Mesenchymal stem cell (in vitro differentiated cells and primary cell): ENCODE measurements at places on chromosomes 13 and 19.

- no peak overlapping the region for H3K27ac ChIP-seq
- H3K36me3 ChIP-seq, result peaks cover 35% of the 10 kb centered on the region
- H3K4me1 ChIP-seq, result no peaks in the 10 kb centered on the region
Observed at GRCh38 chr13:98875146-98875729, 102.6 kb downstream of the DOCK9 start.

- no peaks in the 10 kb centered on the region for H3K36me3 ChIP-seq
- H3K27ac ChIP-seq, result no peak overlapping the region
- H3K4me1 ChIP-seq, result peaks cover 22% of the 10 kb centered on the region
- H3K4me3 ChIP-seq, result no peak overlapping the region
Observed at GRCh38 chr19:45128146-45128545, 32.6 kb downstream of the NKPD1 start.

GRCh38 chr13:86282442-86282841, 483.2 kb upstream of the SLITRK6 start:
- no peaks in the 10 kb centered on the region for H3K4me1 ChIP-seq
- H3K4me3 ChIP-seq, result no peak overlapping the region
- no peaks in the 10 kb centered on the region for H3K36me3 ChIP-seq

DNA sequence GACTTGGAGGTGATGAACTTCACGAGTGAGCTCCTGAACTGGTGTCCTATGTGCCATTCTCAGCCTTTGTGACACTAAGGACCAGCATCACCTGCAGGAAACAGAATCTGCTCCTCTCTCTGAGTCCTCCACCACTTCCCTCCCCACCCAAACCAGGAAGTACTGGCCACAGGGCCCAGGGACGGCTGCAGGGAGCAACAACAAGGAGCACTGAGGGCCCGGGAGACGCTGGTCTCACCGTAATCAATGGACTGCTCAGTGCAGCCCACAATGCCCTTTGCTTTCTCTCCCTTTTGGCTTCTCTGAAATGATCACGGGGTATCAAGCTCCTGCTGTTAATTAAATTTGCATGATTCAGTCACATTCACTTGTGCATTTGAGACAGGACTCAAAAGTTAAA, 18.6 kb downstream of the PEPD start:
- no peak overlapping the region for H3K4me3 ChIP-seq
- H3K27ac ChIP-seq, result no peak overlapping the region
- H3K27me3 ChIP-seq, result no peaks in the 10 kb centered on the region

DNA sequence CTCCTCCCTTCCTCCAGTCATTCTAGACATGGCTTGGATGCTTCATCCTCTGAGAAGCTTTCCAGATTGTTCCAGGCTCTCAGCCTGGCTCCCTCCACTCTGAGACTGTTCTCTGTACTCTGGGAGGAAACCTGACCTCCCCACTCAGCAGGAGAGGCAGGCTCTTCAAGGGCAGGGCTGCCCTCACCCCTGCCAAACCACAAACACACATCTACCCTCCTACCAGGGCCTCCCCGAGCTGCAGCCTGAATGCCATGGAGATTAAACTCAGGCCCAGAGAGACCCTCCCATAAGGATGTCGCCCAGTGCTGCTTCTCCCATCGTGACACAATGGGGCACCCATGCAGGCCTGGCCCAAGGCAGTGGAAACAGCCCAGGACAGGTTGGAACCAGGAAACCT, 16.2 kb downstream of the NUMBL start:
- H3K27me3 ChIP-seq, result no peaks in the 10 kb centered on the region
- H3K4me1 ChIP-seq, result peaks cover 7% of the 10 kb centered on the region
- DNase-seq, result no peak
- H3K27ac ChIP-seq, result no peak overlapping the region

DNA sequence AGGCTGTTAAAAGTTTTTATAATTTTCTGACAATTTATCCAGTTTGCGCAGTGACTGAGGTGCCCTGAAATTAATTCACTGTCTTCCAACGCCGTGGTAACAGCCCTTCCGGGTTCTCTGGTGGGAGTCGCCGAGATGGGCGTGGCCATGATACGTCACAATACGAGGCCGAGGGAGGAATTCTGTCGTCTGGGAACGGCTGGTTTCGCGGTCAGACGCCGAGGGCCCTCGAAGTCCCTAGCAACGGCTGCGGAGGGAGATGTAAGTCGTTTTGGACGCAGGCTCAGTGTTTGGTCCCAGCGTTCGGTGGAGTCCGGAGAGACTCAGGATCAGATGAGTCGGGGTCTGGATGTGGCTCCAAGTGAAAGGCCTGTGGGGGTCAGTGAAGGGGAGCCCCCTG, 21.7 kb downstream of the ZNF613 start:
- peak overlapping the region; percentile 63 for H3K4me3 ChIP-seq
- no peak overlapping the region for H3K27ac ChIP-seq
- peaks cover 16% of the 10 kb centered on the region for H3K36me3 ChIP-seq
- no peaks in the 10 kb centered on the region for H3K27me3 ChIP-seq

GRCh38 chr13:21823949-21824348, 153.1 kb downstream of the FGF9 start:
- no peaks in the 10 kb centered on the region for H3K27me3 ChIP-seq
- no peak overlapping the region for H3K4me3 ChIP-seq
- no peak overlapping the region for H3K27ac ChIP-seq

DNA sequence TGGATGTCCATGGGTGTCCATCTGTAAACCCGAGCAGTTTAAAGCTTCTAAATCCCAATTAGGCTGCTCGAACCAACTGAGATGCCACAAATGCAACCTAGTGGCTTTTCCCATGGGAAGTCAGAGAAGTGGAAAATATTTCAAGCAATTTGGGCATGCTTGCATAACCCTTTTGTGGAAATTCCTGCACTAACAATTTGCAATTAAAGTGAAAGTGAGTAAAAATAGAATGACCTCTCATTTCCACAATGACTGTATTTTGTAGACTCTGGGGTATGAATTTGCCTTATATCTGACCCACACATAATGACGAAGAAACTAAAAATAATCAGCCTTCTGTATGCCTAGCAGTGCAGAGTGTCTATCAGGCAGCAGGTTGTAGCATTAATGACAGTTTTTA, 91.8 kb upstream of the TSC22D1 start:
- DNase-seq, result peak; percentile 74
- H3K4me1 ChIP-seq, result peaks cover 7% of the 10 kb centered on the region
- no peaks in the 10 kb centered on the region for H3K27me3 ChIP-seq
- no peak overlapping the region for H3K4me3 ChIP-seq
- no peak overlapping the region for H3K27ac ChIP-seq

GRCh38 chr13:50587115-50587514, 256.4 kb downstream of the DLEU7 start:
- H3K27me3 ChIP-seq, result no peaks in the 10 kb centered on the region
- DNase-seq, result no peak
- peaks cover 11% of the 10 kb centered on the region for H3K4me1 ChIP-seq
- no peaks in the 10 kb centered on the region for H3K36me3 ChIP-seq

- H3K36me3 ChIP-seq, result no peaks in the 10 kb centered on the region
- peaks cover 3% of the 10 kb centered on the region for H3K4me1 ChIP-seq
- H3K27ac ChIP-seq, result no peak overlapping the region
Observed at GRCh38 chr13:57624565-57625435, 6.7 kb upstream of the PCDH17 start.

- no peak for DNase-seq
- H3K27ac ChIP-seq, result no peak overlapping the region
- H3K4me1 ChIP-seq, result no peaks in the 10 kb centered on the region
- H3K4me3 ChIP-seq, result no peak overlapping the region
- H3K27me3 ChIP-seq, result no peaks in the 10 kb centered on the region
Observed at GRCh38 chr13:39102981-39103490, 64.8 kb downstream of the NHLRC3 start.

GRCh38 chr13:60745343-60745742, 348.3 kb downstream of the TDRD3 start:
- no peak overlapping the region for H3K4me3 ChIP-seq
- peak; percentile 3 for DNase-seq
- no peak overlapping the region for H3K27ac ChIP-seq
- H3K27me3 ChIP-seq, result peaks cover 3% of the 10 kb centered on the region
- no peaks in the 10 kb centered on the region for H3K36me3 ChIP-seq

GRCh38 chr13:94169454-94170144, 309.9 kb downstream of the DCT start:
- no peaks in the 10 kb centered on the region for H3K36me3 ChIP-seq
- H3K27ac ChIP-seq, result no peak overlapping the region
- no peaks in the 10 kb centered on the region for H3K27me3 ChIP-seq
- peaks cover 1% of the 10 kb centered on the region for H3K4me1 ChIP-seq
- DNase-seq, result no peak

DNA sequence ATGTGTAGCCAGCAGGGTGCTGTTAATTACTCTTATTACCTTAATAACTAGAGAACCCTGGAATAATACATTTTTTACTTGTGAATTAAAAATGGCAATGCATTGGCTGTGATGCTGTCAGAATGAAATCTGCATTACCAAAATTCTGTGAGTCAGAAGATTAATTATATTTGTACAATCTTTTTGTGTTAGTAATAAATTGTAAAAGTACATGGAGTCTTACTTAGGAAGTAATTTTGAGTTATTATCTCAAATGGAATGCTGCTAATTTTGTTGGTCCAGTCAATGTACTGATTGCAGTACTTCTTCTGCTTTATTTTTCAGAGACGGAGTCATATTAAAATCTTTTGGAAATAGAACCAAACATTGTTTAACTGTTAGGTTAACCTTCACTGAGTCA, 152.0 kb upstream of the SLC10A2 start:
- no peaks in the 10 kb centered on the region for H3K27me3 ChIP-seq
- no peak overlapping the region for H3K27ac ChIP-seq
- DNase-seq, result no peak
- no peaks in the 10 kb centered on the region for H3K36me3 ChIP-seq

DNA sequence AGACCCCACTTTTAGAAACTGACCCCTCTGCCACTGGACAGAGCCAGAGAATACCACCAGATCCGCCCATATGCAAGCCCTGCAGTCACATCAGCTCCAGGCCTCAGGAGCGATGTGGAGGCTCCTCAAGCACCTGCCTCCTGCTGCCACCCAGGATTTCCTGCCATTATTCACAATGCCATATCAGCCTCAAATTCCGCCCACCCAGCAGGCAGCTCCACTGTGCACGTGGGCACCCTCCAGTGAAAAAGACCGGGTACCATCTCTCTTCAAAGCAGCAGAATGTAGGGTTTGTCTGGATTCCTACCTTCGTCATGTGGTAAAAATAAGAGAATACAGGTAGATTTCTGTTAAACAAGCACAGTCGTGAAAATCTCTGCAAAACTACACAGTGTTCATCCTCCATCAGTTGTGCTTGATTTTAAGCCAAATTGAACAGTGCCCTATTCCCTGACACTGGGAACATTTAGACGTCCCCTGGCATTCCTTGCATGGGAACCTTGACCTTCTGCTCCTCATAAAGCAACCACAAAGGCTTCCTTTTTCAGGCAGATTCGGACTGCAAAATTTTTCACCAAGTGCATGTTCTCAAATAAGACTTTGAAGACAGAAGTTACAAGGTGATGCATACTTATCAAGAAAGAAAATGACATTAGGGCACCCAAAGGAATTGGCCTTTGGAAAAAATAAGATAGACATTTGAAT, 56.4 kb downstream of the FAM124A start:
- H3K27me3 ChIP-seq, result peaks cover 20% of the 10 kb centered on the region
- no peak overlapping the region for H3K4me3 ChIP-seq
- peaks cover 7% of the 10 kb centered on the region for H3K36me3 ChIP-seq

GRCh38 chr19:38013913-38014580, 107.0 kb downstream of the SIPA1L3 start:
- no peak overlapping the region for H3K4me3 ChIP-seq
- H3K27me3 ChIP-seq, result no peaks in the 10 kb centered on the region
- peak overlapping the region; percentile 93 for H3K27ac ChIP-seq
- peaks cover 33% of the 10 kb centered on the region for H3K4me1 ChIP-seq
- peaks cover 31% of the 10 kb centered on the region for H3K36me3 ChIP-seq

- H3K27ac ChIP-seq, result no peak overlapping the region
- no peaks in the 10 kb centered on the region for H3K36me3 ChIP-seq
- no peak for DNase-seq
- no peaks in the 10 kb centered on the region for H3K4me1 ChIP-seq
Observed at GRCh38 chr13:24822640-24823039, 58.7 kb downstream of the RNF17 start.

GRCh38 chr13:27130979-27131623, 40.5 kb downstream of the USP12 start:
- H3K36me3 ChIP-seq, result no peaks in the 10 kb centered on the region
- no peak overlapping the region for H3K4me3 ChIP-seq
- DNase-seq, result no peak

- H3K27me3 ChIP-seq, result no peaks in the 10 kb centered on the region
- H3K4me3 ChIP-seq, result no peak overlapping the region
- DNase-seq, result no peak
- no peaks in the 10 kb centered on the region for H3K36me3 ChIP-seq
- H3K27ac ChIP-seq, result no peak overlapping the region
Observed at GRCh38 chr13:93430381-93430780, 203.8 kb downstream of the GPC6 start.

DNA sequence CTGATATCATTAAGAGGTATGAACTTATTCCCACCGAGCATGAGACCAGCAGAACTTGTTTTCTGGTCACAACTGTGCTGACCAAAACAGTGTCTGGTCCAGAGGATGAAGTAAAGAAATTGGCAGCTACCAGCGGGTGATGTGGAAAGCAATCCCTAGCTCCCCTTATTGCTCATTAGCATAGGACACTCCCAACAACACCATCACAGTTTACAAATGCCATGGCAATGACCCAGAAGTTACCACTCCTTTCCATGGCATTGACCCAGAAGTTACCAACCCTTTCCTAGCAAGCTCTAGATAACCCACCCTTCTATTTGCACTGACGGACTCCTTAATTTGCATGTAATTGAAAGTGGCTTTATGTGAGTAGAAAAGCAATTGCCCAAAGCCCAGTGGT, 1856.1 kb downstream of the OLFM4 start:
- no peak overlapping the region for H3K4me3 ChIP-seq
- H3K36me3 ChIP-seq, result no peaks in the 10 kb centered on the region
- no peak for DNase-seq
- no peak overlapping the region for H3K27ac ChIP-seq

DNA sequence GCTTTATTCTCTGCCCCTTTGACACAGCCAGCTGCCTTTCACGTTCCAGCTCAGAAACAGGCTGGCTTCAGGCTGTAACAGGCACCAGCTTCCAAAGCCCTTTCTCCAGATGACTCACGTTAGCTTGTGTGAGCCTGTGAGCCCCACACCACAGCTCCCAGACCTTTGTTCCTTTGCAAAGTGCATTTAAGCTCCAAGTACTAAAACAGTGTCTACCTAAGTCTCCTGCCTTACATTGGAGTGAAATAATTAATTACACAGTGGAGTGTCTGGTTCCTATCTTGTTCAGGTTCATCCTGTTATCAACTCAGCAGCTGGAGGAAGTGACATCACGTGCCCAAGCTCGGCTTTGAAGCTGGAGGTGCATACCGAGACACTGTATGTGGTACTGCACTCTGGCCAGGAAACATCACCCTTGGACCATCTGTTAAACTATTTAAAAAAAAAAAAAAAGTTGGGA, 475.8 kb downstream of the FOXO1 start:
- DNase-seq, result peak; percentile 83
- H3K36me3 ChIP-seq, result no peaks in the 10 kb centered on the region
- peaks cover 15% of the 10 kb centered on the region for H3K4me1 ChIP-seq
- peak overlapping the region; percentile 54 for H3K27ac ChIP-seq
- no peaks in the 10 kb centered on the region for H3K27me3 ChIP-seq

- no peaks in the 10 kb centered on the region for H3K36me3 ChIP-seq
- peak; percentile 8 for DNase-seq
- no peak overlapping the region for H3K27ac ChIP-seq
- H3K4me3 ChIP-seq, result no peak overlapping the region
- peaks cover 23% of the 10 kb centered on the region for H3K27me3 ChIP-seq
- H3K4me1 ChIP-seq, result no peaks in the 10 kb centered on the region
Observed at GRCh38 chr19:41548954-41549688, 26.8 kb upstream of the CEACAM21 start.
